Inflammatory macrophage treated with lipopolysaccharide for 1 hour (primary cell): ENCODE measurements at places on chromosomes 4 and X.

DNA sequence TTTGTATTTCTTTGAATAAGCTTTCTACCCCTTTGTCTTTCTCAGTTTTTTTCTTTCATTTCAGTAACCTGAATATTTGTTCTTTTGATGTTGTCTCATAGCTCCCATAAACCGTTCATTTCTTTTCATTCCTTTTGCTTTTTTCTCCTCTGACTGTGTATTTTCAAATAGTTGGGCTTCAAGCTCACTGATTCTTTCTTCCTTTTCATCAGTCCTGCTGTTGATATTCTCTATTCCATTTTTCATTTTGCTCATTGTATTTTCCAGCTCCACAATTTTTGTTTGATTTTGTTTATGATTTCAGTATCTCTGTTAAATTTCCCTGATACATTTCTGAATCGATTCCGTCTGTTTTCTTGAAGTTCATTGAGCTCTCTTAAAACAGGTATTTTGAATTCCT, 129.6 kb upstream of the NUDT6 start:
- no peak for DNase-seq

DNA sequence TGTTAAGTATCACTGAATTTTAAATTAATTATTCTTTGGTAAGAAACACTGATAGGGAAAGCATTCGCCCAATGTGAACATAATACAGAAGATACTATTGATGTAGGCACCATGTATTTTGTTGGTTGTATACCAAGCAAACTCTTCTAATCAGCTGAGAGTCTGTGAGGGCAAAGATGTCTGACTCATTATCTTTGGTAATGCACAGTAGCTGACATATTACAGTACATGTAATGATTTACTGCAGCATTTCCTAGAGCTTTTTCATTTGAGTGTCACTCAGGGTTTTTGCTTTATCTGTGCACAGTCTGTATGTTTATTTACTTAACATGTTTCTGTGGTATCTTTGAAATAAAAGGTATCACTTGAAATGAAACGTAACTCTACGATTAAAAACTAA, 49.2 kb downstream of the CENPVL3 start:
- no peak for DNase-seq

GRCh38 chr4:173274744-173275143, 59.4 kb downstream of the HMGB2 start:
- no peak for DNase-seq

DNA sequence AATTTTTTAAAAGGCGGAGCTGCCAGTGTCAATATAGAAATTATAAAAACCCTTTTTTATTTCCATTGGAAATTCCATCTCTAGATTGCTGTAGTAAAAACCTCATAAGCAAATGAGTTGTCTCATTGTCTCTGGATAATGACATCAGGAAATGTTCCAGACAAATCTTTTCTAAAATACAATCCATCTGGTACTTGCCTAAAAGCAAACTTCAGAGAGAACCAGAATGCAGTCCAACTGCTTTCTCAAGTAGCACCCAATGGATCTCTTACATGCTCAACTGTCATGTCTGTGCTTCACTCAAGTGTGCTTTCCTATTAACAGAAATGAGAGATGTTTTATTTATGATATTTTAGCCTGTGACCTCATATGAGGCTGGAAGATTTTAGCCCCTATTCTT, 399.6 kb upstream of the NDST3 start:
- no peak for DNase-seq

GRCh38 chr4:104524591-104524990, 29.9 kb upstream of the CXXC4 start:
- no peak for DNase-seq

DNA sequence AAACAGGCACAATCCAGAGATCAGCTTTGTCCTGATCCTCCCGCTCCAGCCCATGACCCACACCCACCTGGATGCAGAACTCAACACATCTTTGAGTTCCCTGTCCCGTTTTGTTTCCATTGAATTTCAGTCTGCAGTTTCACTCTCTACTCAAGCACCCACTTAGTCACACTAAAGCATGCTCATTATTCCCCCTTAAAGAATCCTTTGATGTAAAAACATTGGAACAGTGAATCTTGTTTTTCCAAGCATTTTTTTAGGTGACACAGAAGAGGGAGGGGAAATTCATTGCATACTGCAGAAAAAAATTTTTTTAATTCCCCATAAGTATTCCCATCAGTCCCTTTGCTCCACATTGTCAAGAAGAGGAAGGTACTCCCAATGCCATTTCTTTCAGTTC, 249.7 kb upstream of the TTC29 start:
- no peak for DNase-seq

DNA sequence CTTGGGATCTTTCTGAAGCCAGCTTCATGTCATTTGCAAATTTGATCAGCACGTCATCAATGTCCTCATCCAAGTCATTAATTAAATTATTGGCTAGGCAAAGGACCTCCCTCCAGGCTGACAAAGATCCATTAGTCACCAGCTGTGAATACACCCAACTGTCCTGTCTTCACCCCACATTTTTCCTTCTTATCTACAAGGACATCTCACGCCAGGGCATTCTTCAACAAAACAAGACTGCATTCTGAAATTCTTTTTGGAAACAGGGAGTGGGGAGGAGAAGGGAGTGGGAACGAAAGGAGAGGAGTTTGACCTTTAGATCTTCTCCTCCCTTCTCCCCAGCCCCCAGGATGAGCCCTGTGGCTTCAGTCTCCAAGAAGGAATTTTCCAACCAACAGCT, 32.7 kb downstream of the NLGN3 start:
- no peak for DNase-seq

- DNase-seq, result no peak
These were observed 176.5 kb upstream of the DKK2 start for GRCh38 chr4:107212565-107212964.

DNA sequence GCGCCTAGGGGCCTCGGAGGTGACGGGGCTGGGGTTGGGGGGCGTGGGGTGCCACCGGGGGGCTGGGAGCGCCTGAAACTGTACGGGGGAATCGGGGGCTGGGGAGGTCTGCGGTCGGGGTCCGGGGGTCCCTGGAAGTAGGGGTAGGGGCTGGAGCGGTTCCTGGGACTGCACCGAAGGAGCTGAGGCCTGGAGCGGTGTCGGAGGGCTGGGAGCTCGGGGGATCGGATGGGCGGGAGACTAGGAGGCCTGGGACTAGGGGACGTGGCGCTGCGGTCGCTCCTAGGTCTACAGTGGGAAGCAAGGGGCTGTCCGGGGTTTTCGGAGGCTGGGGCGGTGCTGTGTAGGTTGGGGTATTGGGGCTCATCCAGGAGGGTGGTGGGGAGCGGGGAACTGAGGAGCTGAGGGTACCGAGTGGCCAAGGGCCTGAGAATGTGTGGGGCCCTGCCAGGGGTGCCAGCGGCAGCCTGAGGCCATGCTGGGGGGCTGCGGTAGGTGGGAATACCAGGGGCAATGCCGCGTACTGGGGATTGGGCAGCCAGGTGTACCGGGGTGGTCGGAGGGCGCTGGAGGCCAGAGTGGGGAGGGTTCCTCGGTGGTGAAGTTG, 562 bp downstream of the AKAP17A start:
- peak; percentile 20 for DNase-seq
